ENCODE measurements at places on chromosomes 16 and 17. TPM values are rescaled to one million over a fixed set of nuclear protein-coding genes. Genes with fewer than 3 reads are reported as not detected.

The MARVELD3 gene
- 0.11 TPM for total RNA-seq

The FBXW10B gene
- total RNA-seq, result 1.0 TPM

The RANGRF gene
- 9.0 TPM for total RNA-seq

The TBC1D3K gene
- not detected for total RNA-seq

The ERN2 gene
- total RNA-seq, result 0.11 TPM

The C16orf89 gene
- 0.13 TPM for total RNA-seq

The C16orf92 gene
- total RNA-seq, result not detected

The OXLD1 gene
- total RNA-seq, result 14.4 TPM

The UTS2R gene
- not detected for total RNA-seq

The CCDC144A gene
- total RNA-seq, result 9.9 TPM

The GDPD1 gene
- total RNA-seq, result 0.39 TPM

The TRAF4 gene
- total RNA-seq, result 17.8 TPM

The CCL5 gene
- total RNA-seq, result 0.43 TPM

The PDILT gene
- total RNA-seq, result not detected

The OR4D1 gene
- total RNA-seq, result not detected

The C16orf96 gene
- 0.13 TPM for total RNA-seq

The TNFRSF13B gene
- total RNA-seq, result not detected

The TNK1 gene
- total RNA-seq, result 4.1 TPM

The TOX3 gene
- not detected for total RNA-seq

The PGS1 gene
- 28.4 TPM for total RNA-seq

The TEN1 gene
- 20.1 TPM for total RNA-seq

The SPN gene
- total RNA-seq, result not detected

The C16orf54 gene
- total RNA-seq, result not detected
